Caki2 (cell line): ENCODE measurements at places on chromosomes 4 and X.

- no peak for DNase-seq
These were observed 9.4 kb downstream of the TBCK start for GRCh38 chr4:106306561-106306960.

GRCh38 chr4:1998296-1998695 is 10.5 kb downstream of the NELFA start:
- DNase-seq, result peak; percentile 57

DNA sequence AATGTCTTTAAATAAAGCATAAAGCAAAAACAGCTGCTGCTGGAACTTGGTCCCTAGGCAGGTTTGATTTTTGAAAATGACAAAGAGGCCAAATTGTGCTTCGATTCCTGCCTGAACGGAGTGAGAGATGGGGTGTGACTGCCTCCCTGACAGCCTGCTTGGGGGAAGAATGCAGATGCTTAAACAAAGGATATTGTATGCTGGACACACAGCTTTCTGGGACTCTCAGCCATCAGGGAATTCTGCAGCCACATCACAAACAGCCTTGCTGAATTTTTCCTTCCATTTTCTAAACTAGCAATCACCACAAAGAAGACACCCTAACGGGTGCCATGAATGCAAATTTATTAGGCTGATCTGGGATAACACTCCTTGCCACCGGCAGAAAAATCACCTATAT is 83.9 kb upstream of the CPEB2 start:
- DNase-seq, result no peak

DNA sequence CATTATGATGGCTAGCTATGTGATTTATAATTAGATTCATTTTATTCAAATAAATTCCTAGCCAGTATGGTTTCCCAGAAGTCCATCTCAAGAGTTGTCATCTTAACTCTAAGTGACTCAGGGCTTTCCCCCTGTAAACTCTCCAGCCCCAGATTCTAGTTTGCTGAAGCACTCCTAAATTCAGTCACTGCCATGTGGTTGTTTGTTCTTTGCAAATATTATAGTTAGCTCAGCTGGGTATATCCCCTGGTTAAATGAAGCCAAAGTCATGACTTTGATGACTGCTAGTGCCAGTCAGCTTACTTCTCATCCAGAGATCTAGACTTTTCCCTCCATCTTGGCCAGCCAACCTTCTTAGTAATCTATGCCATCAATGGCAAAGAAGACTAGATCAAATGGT is 126.0 kb downstream of the GRIA3 start:
- DNase-seq, result no peak

DNA sequence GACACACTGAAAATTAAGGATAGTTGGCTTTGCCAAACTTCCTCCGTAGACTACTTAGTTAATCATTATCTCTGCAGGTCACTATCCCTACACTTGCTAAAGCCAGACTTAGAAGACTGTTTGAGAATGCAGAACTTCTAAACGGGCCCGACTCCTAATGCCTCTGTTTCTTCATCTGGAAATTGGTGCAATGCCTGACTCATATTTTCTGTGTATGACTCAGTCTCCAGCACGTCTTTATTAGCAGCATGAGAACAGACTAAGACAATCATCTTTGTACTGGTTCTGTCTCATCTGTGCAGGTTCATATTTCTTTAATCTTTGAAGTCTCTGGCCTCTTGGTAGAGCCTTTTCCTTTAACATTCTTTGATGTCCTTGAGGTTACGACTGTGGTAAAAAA is 411.9 kb upstream of the ACTRT1 start:
- DNase-seq, result peak; percentile 40

DNA sequence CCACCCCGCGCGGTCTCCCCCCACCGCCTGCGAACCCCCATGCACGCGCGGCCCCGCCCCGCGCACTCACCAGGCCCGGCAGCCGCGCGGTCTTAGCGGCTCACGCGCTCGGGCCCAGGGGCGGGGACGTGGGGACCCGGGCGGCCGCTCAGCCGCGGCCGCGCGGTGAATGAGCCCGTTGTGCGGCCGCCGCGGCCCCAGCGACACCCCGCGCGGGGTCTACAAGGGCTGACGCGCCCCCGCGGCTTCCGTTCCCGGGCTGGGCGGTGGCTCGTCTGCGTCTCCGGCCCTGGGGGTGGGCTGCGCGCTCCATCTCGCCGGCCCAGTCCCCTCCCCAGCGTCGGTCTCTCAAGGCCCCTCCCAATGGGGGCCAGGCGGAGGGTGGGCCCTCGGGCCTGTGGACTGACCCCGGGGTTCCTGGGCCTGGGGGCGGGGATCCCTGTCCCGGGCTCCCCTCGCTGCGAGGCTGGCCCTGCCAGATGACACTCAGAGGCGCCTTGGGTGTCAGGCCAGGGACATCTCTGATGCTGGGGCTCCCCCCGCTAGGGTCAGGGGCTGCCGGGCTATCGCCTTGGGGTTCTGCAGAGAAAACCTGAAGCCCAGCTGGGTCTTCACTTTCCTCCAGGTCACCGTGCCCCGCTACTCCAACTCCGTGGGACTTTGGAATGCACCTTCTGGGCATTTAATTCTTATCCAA is 4.3 kb upstream of the SLC26A1 start:
- no peak for DNase-seq

DNA sequence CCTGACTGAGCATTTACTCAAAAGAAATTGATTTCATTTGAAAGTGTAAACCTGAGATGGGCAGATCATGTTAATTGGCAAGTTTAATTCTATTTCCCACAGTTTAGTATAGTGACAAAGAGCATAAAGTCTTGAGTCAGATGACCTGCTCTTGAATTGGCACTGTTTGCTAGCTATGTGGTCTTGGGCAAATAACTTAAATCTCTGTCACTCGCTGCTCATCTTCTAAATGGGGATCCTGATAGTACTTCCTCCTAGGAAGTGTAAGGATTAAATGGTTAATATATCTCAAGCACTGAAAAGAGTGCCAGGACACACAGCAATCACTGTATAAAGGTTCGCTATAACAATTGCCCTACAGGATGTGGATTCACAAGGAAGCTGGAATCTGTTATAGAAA is 242.8 kb upstream of the JADE1 start:
- no peak for DNase-seq

DNA sequence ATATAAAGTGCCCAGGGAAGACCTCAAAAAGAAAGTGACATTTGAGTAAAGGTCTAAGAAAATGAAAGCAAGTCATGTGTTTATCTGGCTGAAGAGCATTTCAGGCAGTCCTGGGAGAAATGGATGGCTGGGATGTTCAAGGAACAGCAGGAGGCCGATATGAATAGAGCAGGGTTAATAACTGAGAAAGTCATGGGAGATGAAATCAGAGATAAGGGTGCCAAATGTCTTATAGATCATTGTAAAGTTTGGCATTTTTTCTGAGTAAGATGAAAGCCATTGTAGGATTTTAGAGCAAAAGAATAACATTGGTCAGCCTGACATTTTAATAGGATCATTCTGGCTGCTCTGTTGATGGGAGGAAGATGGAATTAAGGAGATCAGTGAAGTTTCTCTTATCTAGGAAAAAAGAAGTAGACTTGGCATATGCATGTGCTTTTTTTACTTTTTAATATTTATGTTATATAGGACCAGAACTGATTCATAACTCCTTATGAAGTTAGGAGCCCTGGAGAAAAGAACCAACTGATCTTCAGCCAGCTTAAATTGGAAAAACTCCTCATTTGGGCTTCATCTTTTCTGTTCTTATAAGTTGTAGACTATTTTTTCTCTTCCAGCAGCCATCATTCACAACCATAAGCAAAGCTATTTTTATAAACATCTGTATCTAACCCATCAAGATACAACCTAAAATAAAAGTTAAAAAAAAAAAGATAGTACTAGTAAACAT is 18.6 kb downstream of the AIMP1 start:
- DNase-seq, result no peak

GRCh38 chrX:22818061-22818460 is 181.7 kb upstream of the DDX53 start:
- DNase-seq, result no peak

DNA sequence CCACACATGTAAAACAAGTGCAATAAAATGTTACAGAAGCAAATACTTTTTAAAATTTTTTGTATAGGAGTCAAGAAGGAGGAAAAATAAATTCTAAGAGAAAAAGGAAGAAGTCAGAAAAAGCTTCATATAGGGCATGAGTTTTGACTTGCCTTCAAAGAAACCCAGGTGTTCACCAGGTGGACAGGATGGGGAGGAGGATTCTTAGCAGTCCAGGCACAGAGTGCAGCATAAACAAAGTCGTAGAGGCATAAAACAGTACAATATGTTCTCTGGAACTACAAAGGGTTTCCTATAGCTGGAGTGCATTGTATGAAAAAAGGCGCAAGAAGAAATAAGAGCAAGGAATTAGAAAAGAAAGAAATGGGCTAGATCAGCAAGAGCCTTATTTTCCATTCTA is 1.9 kb upstream of the SCFD2 start:
- DNase-seq, result no peak

DNA sequence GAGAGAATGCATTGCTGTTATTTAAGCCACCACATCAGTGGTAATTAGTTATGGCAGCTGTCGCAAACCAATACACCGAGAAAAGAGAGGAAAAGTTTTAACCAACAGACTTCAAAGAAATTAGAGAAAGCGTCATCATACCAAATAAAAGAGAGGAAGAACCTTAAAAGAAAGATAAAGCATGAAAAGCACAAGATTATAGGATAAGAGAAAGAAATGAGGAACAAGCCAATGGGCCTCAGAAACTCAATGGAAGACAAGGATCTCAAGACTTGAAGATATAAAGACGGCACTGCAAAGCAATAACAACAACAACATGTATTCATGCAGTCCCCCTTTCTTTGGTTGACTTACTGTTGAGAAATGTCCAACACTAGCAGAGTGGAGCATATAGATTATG is 22.8 kb upstream of the ASMTL start:
- no peak for DNase-seq

- DNase-seq, result no peak
These were observed 56.5 kb upstream of the PPARGC1A start for GRCh38 chr4:23946299-23946698.

DNA sequence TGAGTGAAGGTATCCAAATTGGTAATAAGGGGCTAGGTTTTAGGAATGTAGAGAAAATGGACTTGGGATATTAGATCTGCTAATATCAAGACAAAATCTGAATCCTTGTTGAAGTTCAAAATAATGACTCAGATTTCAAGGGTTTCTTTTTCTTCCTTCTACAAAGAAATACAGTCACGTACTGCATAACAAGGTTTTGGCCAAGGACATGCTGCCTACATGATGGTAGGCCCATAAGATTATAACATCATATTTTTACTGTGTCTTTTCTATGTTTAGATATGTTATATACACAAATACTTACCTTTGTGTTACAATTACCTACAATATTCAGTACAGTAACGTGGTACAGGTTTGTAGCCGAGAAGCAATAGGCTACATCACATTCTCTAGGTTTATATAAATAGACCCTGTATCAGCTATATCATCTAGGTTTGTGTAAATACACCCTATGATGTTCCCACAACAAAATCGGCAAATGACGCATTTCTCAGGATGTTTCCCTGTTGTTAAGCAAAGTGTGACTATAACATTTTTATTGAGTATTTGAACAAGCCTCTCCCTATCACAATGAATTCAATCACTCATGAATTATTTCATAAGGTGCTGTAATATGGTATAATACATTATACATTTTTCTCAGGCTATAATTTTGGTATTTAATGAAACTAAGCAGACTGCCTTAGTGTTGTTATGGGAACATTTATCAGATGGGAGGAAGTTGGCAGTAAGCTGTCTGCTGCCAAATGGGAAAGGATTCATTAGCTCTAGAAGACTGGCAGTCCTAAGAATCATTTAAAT is 186.3 kb downstream of the PPP3CA start:
- DNase-seq, result no peak

- DNase-seq, result no peak
These were observed 54.5 kb downstream of the FBXO8 start for GRCh38 chr4:174228988-174229387.

GRCh38 chr4:80307183-80307735 is 28.3 kb upstream of the CFAP299 start:
- DNase-seq, result no peak

GRCh38 chr4:37978248-37978924 is 18.2 kb downstream of the PTTG2 start:
- DNase-seq, result no peak

- DNase-seq, result no peak
These were observed 108.8 kb downstream of the GPR143 start for GRCh38 chrX:9656871-9657270.

DNA sequence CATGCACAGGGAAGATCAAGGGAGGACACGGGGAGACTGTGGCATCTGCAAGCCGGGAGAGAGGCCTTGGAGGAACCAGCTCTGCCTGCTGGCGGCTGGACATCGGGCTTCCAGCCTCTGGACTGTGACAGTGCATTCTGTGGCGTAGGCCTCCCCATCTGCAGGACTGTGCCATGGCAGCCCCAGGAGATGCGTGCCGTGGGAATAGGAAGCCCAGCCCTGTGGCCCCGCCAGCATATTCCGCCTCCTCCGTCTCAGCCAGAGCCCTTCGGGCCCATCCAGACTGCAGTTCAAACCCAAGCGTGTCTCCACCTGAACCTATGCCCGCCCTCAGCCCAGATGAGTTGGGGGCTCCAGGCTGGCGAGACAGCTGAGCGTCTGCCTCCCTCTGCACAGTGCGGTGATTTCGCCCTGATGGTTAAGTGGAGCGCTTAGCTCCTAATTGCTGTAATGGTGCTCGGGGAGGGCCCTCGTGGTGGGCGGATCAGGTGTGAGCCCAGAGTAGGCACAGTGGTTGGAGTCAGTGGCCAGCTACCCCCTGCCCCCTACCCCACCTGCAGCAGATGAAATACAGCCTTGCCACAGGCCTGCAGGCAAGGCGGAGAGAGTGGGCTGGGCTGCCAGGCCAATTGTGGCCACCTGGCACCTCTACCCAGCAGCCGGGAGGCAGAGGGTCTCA is 133.9 kb downstream of the HMX1 start:
- no peak for DNase-seq

DNA sequence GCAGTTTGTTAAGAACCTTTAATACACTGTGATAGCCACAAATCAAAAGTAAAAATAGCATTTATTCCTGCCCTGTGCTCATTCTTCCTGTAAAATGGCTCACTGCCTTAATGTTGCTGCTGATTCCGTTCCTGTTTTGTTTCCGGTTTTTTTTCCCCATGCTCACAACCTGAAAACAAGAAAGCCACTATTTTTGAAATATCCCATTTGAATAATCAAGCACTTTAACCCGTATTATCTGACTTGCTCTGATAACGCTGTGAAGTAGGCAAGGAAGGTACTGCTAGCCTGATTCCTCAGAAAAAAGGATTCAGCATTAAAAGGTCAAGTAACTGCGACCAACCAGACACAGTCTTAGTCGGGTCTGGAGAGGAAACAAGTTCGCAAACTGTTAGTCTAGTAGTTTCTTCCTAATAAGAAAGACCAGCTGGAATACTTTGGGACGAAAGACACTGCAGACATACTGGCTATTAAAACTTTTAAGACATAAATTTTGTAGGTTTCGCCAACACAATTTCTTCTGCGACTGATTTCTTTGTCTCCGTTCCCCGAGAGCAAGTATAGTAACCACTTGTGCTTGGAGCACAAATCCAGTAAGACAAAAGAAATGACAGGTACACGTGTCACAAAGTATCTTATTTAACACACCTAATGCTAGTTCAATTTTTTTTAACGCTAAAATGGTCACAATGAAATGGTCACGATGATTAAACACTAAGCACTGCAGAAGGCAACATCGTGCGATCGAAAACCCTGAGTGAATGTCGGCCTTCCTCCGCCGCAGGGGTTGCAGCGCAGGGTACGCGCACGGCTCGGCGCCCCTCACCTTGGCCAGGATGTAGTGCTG is 802 bp downstream of the COX18 start:
- DNase-seq, result peak; percentile 45
